ENCODE measurements at places on chromosomes 6 and 20.

GRCh38 chr20:36237477-36237876 lies 1.2 kb downstream of the AAR2 start:
- no peak for DNase-seq

DNA sequence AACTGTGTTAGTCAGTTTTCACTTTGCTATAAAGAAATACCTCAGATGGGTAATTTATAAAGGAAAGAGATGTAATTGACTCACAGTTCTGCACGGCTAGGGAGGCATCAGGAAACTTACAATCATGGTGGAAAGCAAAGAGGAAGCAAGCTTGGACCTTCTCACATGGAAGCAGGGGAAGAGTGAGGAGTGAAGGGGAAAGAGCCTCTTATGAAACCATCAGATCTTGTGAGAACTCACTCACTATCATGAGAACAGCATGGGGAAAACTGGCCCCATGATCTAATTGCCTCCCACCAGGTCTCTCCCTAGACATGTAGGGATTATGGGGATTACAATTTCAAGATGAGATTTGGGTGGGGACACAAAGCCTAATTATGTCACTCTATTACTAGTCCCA lies 41.3 kb upstream of the PLAGL1 start:
- no peak for DNase-seq

GRCh38 chr20:49851231-49851705 lies 38.6 kb downstream of the SLC9A8 start:
- no peak for DNase-seq

GRCh38 chr6:129936329-129937165 lies 75.4 kb upstream of the TMEM244 start:
- no peak for DNase-seq

- no peak for DNase-seq
These were observed 131.8 kb downstream of the SCML4 start for GRCh38 chr6:107692351-107692750.

GRCh38 chr20:10313701-10314100 lies 95.1 kb downstream of the SNAP25 start:
- no peak for DNase-seq

DNA sequence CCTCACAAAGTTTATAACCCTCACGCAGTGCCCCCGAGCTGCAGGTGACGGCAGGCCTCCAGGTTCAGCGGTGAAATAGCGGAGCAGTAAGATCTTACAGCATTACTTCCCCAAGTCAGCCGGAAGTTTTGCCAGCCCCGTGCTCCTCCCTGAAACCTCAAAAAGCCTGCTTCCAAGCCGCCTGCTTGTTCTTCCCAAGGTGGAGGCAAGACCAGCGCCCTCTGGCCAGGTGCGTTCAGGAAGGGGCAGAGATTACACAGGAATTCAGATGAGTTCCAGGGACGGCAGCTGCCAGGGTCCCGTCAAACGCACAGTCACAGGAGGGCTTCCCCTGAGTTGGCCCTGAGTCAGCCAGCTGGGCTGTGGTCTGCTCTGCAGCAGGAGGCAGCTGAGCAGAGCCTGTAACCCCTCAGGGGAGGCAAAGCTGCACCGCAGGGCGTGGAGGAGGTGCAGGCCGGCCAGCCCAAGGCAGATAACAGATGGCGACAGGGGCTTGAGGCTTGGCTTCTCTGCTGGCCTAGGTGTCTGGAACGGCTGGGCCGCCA lies 124.1 kb upstream of the RPS6KA2 start:
- DNase-seq = no peak

- DNase-seq = no peak
These were observed 291.8 kb upstream of the MARCKS start for GRCh38 chr6:113565306-113565705.

GRCh38 chr20:50281831-50282591 lies 91.4 kb downstream of the CEBPB start:
- no peak for DNase-seq

DNA sequence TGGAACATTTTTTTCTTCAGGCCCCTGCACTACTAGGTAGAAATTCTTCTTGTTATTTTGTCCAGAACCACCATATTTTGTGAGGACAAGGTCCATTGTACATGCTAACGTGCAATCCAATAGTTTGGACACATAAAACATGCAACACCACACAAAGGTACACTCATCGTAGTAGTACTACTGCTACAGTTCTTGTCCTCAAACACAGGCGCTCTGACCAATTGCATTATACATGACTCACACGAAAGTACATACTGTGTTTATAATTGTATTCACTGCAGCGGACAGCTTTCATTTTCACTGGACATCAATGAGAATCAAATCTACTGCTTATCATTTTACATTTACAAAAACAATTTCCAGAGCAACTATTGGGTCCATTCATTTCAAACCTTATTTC lies 15.3 kb upstream of the SMLR1 start:
- DNase-seq = no peak

GRCh38 chr6:112691289-112691688 lies 344.2 kb downstream of the RFPL4B start:
- DNase-seq = no peak

GRCh38 chr20:48802647-48803046 lies 25.2 kb downstream of the PREX1 start:
- no peak for DNase-seq

DNA sequence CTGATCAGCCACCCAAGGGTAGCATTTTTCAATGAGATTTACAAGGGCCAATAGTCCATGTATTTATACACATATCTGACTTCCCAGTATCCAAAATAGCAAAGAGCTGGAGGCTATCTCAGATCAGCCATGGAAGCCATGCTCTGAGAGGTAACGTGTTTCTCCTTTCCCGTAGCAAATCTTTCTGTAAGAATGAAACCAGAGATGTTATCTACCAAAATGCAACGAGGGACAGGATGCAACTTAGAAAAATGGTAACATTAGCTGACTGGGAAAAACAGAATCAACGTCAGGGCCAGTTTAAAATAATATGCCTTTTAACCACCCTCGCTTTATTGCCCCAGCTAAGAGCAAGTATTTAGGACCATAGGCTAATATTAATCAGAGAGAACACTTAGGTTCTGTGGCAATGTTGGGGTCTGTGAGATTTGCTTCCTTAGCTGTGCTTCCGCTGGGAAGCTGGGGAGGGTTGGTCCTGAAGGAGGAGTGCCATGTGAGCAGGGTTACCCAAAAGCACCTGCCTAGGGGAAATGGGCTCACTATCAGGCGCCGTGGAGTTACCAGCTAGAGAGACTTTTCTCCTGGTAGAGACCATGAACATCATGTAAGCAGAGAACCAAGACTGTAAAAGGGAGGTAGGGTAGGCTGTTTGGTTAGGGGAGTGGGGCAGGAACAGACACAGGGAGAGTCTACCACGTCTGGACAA lies 1.2 kb downstream of the ZNF831 start:
- DNase-seq = no peak

DNA sequence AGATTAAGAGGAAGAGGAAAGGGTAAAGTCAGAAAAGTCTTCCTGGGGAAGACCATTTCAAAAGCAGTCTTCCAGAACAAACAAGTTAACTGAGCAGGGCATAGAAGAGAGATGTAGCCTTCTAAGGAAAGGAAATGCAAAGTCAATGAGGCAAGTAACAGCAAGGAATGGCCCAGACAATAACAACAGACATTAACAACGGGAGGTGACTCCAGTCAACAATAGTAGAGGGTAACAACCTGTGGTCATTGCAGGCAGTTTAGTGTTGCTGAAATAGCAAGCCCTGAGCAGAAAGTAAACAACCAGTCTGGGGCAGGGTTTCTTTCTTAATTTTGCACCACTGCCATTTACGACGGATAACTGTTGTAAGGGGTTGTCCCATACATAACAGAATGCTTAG lies 2.1 kb downstream of the MDN1 start:
- DNase-seq = no peak

DNA sequence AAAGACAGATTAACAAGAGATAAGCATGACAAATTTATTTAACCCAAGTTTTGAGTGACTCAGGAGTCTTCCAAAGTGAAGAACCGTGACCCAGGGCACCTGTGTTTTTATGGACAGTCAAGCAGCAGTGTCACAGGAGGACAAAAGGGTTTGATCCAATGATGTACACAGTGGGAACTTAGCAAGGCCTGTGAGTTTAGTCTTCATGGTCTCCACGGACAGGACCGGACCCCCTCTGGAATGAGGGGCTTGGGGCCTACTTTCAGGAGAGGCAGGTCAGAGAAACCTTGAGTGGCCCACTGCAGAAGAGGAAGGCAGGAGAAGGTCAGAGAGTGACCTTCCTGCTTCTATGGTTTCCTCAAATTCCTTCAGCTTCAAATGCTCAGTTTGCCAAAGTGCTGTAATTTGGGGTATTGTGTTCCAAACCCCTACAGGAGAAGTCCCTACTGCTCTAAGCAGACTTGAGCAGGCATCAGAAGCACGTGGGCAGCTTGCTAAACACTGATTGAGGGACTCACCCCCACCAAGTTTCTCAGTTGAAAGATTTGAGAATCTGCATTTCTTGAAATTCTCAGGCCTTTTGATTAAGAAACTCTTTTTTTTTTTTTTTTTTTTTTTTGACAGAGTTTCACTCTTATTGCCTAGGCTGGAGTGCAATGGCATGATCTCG lies 26.4 kb upstream of the ZMYND8 start:
- DNase-seq = no peak

- DNase-seq = peak; percentile 42
These were observed 208.8 kb downstream of the RNF144B start for GRCh38 chr6:18595774-18596530.

- DNase-seq = no peak
These were observed 166.0 kb downstream of the PDSS2 start for GRCh38 chr6:107293350-107293749.

GRCh38 chr6:20112241-20112640 lies 100.0 kb downstream of the MBOAT1 start:
- no peak for DNase-seq

DNA sequence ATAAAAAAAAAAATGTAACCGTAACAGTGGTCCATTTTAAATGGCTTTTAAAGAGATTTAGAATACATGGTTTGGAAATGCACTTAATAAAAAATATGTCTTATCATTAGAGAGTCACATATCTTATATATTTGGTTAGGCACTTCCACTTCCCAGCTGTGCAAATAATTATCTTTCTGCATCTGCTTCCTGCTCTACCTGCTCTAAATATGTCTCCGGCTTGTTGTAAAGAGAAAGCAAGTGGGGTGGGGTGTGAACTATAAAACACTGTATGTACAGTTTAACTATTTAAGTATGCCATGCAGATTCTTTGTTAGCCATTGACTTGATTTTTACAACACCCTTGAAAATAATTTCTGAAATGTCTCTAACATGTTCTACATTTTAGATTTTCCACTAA lies 106.3 kb downstream of the NKAIN2 start:
- DNase-seq = no peak

GRCh38 chr6:156782691-156783320 lies 5.6 kb downstream of the ARID1B start:
- DNase-seq = peak; percentile 19

DNA sequence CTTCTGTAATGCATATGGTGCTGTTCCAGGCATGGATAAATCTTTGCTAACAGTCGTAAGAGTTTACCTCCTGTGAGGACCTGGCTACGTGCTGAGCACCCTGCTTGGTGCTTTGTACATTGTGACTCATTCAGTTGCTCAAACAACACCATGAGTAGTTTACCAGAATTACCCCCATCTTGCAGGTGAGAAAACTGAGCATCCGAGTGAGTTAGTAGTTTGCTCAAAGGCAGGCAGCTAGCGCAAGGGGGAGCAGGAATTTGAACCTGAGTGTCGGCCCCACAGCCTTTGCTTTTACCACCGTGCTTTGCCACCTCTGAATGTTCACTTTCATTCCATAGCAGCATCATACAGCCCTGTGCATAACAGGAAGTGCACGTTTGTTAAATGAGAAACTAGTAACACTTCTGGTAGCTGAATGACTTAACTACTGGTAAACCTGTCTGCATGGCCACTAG lies 121.9 kb downstream of the MTHFD1L start:
- no peak for DNase-seq

DNA sequence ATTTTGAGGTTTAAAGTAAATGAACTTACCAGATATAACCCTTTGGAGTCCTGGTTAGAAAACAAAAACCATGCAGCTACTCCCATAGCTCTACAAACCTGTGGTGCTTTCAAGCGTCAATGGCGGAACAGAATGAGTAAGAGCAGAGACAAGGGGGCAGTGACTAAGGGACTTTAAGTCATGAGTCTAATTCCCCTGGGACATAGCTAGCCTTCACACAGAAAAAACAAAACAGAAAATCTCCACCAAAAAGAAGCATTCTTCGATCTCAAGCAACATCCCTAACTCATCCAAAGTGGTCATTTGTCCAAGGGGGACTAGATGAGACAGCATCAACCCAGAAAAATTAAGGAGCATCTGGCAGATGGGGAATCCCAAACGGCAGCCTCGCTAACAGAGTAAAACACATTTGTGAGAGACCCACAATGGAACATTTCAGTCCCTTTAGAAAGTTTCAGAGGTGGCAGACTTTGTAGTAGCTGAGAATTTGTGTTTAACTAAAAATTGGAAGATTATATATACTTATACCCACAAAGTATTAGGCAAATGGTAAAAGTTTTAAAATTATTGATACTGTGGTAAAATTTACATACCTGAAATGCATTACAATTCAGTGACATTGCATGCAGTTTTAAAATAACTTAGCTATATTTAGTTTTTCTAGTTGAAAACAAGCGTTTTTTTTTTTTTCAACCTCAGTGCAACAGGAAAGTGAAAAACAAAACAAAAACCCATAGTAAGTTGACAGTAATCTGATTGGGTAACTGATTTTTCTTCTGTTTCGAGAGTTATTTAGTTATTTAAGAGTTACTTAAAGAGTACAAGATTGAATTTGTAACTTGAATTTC lies 67.5 kb downstream of the KCNQ5 start:
- DNase-seq = no peak

- DNase-seq = no peak
These were observed 333.4 kb upstream of the CHD6 start for GRCh38 chr20:41951615-41952014.

DNA sequence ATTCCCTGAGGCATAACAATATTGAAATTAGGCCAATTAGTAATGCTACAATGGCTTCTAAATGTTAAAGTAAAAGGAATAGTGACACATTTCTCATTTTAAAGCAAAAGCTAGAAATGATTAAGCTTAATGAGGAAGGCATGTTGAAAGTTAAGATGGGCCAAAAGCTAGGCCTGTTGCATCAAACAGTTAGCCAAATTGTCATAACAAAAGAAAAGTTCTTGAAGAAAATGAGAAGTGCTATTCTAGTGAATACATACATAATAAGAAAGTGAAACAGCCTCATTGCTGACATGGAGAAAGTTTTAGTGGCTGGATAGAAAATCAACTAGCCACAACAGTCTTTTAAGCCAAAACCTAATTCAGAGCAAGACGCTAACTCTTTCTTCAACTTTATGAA lies 12.9 kb downstream of the OR2A4 start:
- no peak for DNase-seq

DNA sequence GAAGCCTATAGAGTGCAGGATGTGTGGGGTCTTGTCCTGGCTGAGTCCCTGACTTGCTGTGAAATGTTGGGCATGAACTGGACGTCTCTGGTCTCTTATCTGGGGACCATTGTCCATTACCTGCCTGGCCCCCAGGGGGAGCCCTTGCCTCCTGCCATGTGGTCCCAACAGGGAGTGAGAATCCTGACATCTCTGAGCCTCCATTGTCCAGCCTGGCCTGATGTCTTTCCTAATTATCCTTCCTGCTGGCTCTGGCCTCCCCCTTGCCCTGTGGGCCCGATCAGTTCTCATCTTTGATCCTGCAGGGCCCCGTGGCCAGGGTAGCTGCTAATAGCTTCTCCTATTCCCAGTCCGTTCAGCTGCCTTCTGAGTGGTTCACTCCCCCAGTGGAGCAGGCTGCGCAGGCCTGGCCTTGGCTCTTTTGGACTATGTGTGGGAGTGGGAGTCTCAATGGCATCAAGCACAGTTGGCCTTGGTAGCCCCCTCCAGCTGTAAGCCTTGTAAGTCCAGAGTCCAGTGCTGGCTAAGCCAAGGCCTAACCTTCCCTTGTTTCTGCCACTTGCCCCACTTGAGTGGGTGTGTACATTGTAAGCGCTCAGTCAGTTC lies 77.9 kb upstream of the RALY start:
- no peak for DNase-seq

GRCh38 chr20:48096957-48097890 lies 311.9 kb upstream of the SULF2 start:
- no peak for DNase-seq
